ENCODE measurements at places on chromosomes 11 and 22.

GRCh38 chr11:30454111-30454510 lies 131.2 kb downstream of the ARL14EP start:
- peak; percentile 30 for DNase-seq

- no peak for DNase-seq
Measured at GRCh38 chr11:2825889-2826678, 59.5 kb downstream of the CDKN1C start.

GRCh38 chr11:112518371-112518770 lies 257.7 kb upstream of the PLET1 start:
- no peak for DNase-seq

- DNase-seq, result peak; percentile 48
Measured at GRCh38 chr11:126416542-126417090, 61.1 kb downstream of the ST3GAL4 start.

- no peak for DNase-seq
Measured at GRCh38 chr11:5937868-5938602, 4.0 kb upstream of the OR56A3 start.

DNA sequence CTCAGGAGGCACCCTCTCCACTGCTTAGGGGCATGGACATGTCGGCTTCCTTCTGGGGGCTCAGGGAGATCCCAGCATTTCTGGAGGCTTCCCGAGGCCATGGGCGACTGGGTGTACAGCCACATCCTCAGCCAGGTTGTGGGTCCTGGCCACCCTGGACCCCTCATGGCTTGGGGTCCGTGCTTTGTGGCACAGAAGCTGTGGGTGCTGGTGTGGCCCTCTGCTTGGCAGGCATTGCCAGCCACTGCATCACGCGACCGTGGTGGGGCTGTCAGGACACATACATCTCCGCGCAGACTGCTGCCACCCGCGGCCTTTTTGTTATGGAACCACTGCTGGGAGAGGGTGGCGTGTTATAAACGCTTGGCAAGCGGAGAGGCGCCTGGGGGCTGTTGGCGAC lies 1174.9 kb downstream of the BRD1 start:
- no peak for DNase-seq

DNA sequence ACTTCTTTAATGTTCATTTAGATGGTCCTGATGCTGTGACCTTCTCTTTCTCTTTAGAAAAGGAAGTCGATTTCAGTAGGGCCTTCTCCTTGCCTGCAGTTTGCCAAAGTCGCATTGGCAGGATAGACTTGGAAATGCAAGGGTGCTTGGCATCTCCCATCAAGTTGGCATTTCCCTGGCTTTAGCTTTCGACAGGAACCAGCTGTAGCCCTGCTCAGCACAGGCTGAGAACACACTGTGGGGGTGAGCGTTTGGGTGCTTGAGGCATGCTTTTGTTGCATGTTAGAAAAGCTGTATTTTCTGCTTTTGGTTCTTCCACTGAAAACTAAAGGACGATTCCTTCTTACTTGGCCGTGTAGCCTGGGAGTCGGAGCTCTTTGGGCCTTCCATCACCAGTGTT lies 37.7 kb downstream of the LDLRAD3 start:
- DNase-seq, result no peak

DNA sequence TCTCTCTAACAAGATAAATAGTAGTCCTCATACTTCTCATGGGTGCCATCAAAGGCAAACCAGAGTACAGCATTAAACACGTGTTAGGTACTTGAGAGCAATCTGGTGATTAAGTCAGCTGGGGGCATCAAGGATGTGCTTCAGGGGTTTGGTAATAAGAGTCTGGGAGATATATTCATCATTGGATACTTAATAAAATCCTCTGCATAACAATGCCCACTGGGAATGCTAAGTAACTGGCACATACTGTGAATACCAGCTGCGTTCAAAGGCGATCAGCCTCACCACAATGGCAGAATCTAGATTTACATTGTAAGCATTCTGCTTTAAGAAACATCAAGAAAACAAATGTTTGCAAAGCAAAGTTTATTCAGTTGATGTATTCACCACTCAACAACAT lies 268.6 kb upstream of the PITPNB start:
- no peak for DNase-seq

GRCh38 chr11:31326470-31327148 lies 42.9 kb downstream of the DCDC1 start:
- DNase-seq, result no peak

DNA sequence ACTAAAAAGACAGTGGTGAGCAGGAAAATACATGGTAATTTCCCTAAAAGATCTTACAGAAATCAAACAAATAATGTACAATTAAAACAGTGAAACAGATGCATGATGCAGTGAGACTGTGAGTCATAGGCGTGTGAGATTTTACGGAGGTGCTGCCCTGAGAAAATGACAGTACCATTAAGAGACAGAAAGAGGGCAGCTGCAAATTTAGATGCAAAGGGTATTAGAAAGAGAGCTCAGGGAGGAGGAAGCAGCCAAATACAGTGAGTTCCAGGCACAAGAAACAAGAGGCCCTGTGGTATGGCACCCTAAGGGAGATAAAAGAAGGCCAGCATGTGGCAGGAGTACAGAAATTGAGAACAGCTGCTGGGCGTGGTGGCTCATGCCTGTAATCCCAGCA lies 88.5 kb upstream of the FIBIN start:
- no peak for DNase-seq
